ENCODE measurements at places on chromosomes 3 and 15.

DNA sequence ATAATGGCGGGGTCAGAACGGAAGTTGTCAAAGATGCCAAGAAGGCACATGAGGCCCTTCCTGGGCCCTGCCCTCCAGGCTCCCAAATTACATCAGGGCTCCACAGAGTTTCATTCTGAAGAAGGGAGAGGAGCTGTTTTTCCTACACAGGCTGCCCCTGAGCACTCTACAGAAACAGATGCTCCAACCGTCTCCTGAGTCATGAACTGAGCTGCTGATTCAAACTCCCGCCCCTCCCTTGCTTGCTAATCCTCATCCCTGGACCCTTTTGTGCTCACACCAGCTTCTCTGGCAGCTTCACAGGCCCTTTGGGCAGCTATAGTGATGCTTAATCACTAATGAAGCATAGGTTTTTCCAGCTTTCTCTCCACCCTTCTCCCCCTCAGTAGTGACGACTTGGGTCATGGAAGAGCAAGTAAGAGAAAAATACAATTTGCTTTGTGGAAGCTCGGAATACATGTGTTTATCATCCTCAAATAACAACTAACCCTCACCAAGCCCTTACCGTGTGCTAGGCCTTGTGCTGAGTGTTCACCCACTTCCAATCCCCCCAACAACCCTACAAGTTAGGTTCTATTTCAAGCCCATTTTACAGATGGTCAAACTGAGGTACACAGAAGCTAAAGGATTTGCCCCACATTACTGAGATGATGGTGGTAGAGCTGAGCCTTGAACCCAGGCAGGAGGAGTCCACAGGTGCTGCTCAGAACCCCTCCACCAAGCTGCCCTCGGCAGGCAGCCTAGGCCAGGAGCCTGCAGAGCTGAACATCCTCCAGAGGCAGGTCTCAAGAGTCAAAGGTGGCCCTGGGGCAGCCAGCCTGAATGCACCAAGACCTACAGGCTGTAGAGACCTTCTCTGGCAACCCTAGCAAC lies 21.9 kb downstream of the MEGF11 start:
- DNase-seq: no peak

DNA sequence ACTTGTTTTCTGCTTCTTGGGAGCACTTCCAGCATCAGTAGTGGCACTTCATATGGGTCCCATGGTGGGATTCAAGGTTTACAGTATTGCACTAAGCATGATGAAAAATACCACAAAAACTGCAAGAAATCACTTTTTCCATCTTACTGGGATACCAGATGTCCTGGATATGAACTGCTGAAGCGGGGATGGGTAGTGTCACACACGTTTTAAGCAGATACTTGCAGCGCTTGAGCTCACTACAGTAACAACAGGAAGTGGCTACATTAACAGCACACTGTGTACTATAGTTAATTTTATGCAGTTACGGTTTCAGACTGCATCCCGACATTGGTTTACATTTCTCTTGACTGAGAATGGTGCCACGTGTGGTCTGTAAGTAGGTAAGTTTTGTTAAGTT lies 3.5 kb upstream of the ISG20 start:
- DNase-seq: no peak

DNA sequence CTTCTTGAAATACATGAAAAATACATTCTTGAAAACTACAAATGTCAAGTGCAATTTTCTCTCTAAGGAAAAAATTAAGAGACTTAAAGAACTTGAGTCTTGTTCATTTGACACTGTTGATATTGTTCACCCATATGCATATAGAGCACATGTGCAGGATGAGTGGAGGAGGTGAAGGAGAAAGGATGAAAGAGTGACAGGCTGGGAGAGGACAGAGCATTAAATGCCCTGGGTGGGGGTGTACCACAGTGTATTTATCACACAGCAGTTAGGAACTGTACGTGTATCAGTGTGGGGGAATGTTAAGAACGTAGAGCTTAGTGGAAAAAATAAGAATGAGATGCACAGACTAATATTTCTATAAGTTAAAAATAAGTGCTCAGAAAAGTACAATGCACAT lies 45.7 kb downstream of the CTDSPL start:
- DNase-seq: no peak

GRCh38 chr3:171186817-171187500 lies 160.4 kb upstream of the SLC2A2 start:
- DNase-seq: no peak

DNA sequence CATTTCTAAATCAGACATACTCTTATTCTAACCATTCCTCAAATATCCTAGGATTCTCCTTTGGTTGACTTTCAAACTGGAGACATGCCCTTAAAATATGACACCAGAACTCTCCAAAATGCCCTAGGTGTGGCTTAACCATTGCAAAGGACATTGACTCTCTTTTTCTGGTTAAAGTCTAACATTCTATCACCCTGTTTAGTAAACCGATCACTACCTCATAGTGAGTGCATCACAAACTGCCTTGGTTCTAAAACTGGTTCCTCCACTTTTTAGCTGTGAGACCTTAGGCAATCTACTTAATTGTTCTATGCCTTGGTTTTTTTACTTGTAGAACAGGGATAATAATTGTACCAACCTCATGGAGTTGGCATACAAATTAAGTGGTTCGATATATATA lies 224.3 kb downstream of the CDIN1 start:
- no peak for DNase-seq

DNA sequence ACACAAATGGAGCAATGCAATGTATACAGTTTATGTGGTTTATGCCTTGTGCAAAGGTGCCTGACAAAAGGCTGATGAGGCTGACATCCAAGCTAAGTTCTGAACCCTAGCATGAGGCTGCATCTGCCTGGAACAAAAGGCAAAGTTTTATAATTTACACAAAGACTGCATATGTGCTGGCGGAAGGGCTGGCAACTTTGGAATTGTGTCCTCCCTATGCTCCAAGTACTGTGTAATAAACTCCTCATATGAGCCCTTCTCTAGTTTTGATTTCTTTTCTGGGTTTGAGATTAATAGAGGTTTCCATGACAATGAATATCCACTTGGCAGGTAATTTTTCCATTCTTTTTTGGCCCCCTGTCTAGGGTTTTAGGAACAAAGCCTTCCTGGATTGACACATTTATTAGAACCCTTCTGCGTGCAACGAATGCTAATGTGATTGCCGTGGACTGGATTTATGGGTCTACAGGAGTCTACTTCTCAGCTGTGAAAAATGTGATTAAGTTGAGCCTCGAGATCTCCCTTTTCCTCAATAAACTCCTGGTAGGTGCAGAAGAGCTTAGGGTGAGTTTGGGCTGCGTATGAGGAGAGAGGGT lies 10.8 kb downstream of the PLA1A start:
- DNase-seq: no peak

GRCh38 chr3:53581671-53582070 lies 87.3 kb downstream of the CACNA1D start:
- DNase-seq: no peak

Measured in NCI-H2029 treated with DMSO at 0.1 percent for 48 hours (cell line).